NCI-H69 (cell line): ENCODE measurements at places on chromosomes 1 and 21.

- no peak for DNase-seq
These were observed 4.4 kb upstream of the FMO2 start for GRCh38 chr1:171180670-171181069.

DNA sequence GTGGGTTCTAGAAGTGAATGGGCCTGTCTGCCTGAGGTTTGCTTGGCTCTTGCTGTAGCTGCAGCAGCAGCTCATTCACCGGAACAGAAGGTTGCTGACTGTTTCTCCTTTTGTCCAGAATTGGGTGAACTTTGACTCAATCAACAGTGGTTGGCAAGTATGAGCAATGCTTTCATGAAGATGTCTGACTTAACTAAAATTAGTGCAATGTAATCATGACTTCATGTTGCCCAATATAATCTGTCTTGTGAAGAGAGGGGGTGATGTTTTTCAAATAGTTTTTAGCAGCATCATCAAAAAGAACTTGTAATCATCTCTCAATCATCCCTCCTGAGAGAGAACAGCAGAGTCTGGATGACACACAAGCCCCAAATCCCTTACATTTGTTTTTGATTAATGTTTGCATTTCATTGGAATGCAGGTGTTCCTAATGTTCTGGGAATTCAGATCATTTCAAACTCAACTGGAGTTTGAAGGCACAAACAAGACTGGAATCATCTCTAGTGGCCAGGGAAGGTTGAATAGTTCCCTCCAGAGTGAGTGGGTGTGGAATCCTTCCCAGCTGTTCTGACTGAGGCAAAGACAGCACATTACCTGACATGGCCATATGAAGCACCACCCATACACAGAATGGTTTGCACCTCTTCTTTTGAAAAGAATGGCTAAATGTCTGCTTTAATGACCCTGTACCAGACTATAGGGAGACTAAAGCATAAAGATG, 82.9 kb downstream of the HLX start:
- no peak for DNase-seq

DNA sequence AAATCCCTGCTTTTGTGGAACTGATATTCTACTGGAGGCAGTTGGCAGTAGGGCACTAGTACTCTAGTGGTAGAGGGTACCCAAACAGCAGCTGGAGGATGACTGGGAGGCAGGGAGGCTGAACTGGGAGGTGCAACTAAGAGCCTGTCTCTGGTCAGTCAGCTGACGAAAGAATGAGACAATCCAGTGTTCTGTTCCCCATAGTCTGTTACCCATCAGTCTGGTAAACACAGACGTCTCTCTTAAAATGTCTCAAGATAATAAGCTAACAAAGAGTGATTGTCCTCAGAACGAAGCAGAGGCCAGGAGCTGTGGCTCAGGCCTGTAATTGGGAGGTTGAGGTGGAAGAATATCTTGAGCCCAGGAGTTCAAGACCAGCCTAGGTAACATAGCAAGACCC, 30.4 kb downstream of the TFAP2E start:
- no peak for DNase-seq

GRCh38 chr1:29352719-29353420, 116.5 kb downstream of the PTPRU start:
- DNase-seq = no peak

DNA sequence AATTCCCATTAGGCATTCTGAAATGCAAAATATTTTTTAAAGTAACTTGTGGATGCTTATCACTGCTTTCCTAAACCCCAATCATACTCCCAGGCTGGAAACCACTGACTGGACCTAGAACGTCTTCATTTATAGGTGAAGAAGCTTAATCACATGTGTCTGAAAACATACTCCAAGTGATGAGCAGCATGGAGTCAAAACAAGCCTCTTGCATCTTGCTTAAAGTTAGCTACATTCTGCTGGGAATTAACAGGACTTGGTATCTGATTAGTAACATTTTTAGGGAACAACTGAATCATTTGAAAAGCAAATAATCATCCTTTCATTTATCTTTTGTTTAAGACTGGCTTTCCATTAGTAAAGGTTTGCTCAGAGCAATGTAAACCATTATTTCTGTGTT, 105.7 kb downstream of the AK5 start:
- DNase-seq = peak; percentile 33

- peak; percentile 13 for DNase-seq
These were observed 18.9 kb downstream of the CAPN2 start for GRCh38 chr1:223731133-223731770.

DNA sequence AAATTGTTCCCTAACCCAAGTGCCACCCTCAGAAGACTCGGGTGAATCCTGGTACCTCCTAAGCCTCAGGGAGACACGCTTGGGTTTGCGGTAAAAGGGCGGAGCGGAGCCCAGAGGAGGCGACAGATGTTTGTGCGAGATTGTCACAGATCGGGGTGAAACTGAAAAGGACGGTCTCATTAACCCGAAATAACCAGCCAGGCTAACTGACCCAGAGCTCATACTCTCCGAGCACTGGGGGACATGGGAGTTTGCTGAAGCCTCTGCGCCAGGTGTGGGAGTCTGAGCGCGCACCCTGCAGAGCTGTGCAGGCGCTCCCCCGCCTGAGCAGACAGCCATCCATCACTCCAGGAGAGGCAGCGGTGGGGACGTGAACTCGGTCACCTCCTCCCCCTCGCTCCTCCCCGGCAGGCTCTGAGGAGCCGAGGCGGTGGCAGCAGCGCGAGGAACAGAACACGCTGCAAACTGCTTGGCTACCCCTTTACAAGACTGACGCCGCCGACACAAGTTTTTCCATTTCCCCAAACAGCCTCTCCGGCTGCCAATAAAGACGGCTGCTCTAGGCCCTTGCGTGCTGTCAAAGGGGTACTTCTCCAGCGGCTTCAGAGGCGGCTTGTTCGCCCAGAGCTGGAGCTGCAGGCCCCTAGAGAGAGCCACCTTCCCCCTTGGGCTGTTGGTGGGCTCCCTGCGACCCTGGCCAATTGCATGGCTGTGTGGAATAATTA, 43.5 kb downstream of the RRAGC start:
- peak; percentile 70 for DNase-seq

- peak; percentile 13 for DNase-seq
These were observed 317.1 kb downstream of the DPYD start for GRCh38 chr1:97603776-97604175.

- no peak for DNase-seq
These were observed 35.4 kb upstream of the LRRC8B start for GRCh38 chr1:89489047-89489729.

- DNase-seq = peak; percentile 81
These were observed 51.7 kb downstream of the ABCA4 start for GRCh38 chr1:94068999-94069918.

GRCh38 chr1:8666389-8667167, 150.9 kb downstream of the RERE start:
- peak; percentile 75 for DNase-seq

GRCh38 chr1:170664828-170665612, 1.1 kb downstream of the PRRX1 start:
- peak; percentile 30 for DNase-seq

- peak; percentile 68 for DNase-seq
These were observed 31.5 kb downstream of the CHD5 start for GRCh38 chr1:6148497-6149241.

GRCh38 chr1:220044678-220045355, 1.5 kb downstream of the EPRS1 start:
- DNase-seq = no peak

DNA sequence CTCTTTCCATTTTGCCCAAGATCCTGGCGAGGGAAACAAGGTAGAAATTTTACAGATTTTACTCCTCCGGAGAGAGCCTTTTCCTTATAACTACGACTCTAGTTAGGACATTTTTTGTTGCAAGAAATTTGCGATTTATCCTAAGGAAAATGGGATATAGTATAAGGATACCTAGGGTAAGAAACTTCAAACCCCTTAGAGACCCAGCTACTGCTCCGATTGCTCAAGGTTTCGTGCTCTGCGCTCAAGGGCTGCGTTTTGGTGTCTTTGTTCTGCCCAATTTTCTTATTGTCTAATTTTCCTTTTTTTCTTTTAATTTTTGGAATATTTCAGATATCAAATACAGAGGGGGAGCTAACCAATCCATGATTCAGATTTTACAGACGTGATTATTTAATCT, 1.5 kb downstream of the TTC3 start:
- peak; percentile 64 for DNase-seq

- DNase-seq = no peak
These were observed 20.5 kb upstream of the LPAR3 start for GRCh38 chr1:84913555-84913892.

GRCh38 chr1:218473522-218473921, 128.4 kb downstream of the TGFB2 start:
- peak; percentile 56 for DNase-seq

- peak; percentile 37 for DNase-seq
These were observed 2.5 kb downstream of the KIF21B start for GRCh38 chr1:201020721-201021629.

GRCh38 chr1:116569776-116570357, 959 bp downstream of the CD58 start:
- peak; percentile 66 for DNase-seq

DNA sequence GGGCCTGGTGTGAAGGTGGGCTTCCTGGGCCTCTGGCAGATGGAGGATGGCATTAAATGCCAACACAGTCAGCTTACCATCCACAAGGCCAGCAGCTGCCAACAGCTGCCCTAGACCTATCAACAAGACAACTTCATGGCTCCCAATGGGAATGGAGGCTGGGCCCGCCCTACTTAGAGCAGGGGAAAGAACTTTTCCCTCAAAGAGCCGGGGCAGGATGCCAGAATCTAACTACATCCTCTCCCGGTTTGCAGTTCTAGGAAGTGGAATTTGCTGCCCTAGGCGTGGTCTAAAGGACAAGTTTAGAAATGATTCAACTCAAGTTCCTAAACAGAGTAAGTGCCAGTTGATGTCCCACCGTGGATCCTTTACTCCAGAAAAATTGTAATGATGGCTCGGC, 13.1 kb downstream of the ICMT start:
- no peak for DNase-seq

GRCh38 chr1:89298461-89298860, 25.8 kb upstream of the GBP5 start:
- DNase-seq = no peak

DNA sequence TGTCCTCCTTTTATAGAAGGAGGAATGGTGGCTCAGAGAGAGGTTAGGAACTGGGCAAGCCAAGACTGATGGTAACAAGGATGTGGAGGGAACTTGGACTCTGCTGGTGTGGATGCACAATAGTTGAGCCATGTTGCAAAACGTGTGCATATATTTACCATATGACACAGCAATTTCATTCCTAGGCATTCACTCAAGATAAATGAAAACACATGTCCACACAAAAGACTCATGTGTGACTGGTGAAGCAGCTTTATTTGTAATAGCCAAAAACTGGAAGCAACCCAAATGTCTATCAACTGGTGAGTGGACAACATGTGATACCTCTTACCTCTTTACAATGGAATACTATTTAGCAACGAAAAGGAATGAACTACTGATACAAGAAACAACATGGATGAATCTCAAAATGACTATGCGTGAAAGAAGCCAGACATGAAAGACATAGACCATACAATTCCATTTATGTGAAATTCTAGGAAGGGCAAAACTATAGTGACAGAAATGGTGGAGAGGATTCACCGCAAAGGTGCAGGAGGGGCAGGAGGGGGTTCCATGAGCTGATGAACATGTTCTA, 36.2 kb downstream of the CAMK2N1 start:
- no peak for DNase-seq

DNA sequence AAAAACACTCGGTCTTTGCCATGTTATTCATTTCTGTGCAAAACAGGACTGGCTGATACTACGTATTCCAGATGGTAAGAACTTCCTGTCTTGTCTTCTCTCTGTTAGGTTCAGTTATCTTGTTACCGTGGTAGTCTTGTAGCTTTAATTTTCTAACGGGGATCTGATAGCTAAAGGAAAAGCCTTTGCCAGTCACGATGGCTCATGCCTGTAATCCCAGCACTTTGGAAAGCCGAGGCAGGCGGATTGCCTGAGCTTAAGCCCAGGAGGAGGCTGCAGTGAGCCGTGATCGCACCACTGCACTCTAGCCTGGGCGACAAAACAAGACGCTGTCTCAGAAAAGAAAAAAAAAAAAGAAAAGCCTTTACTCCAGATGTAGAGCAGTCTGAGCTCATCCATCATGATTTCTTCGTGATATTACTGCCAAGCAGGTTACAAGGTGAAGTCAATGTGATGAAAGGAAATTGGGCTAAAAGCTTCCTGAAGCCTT, 11.1 kb upstream of the MSTO1 start:
- peak; percentile 51 for DNase-seq

GRCh38 chr1:160622501-160623226, 24.2 kb downstream of the SLAMF1 start:
- no peak for DNase-seq

- DNase-seq = peak; percentile 7
These were observed 237.6 kb downstream of the NTNG1 start for GRCh38 chr1:107378426-107378825.

DNA sequence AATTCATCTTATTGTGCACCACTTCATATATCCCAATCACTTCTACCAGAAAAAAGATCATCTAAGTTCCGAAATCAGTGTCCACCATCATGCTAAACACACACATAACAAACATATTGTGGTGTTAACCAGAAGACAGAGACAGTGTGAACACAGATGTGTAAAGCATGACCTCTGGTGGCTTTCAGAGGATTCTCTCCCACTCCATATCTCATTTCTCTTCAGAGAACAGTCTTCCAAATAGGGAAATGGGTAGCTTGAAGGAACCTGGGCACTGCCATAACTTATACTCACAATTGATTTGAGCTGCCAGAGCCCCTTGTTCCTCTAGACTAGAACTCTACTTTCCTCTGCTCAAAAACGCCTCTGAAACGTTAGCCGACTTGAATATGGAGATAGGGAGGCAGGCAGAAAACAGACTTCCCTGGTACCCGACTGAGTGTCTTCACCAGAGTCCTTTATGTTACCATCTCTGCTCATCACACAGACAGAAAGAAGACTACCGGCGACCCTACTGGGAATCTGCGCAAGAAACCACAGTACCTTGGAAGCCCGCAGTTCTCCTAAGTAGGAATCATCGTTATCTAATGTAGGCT, 1.8 kb upstream of the ELAPOR1 start:
- peak; percentile 39 for DNase-seq

DNA sequence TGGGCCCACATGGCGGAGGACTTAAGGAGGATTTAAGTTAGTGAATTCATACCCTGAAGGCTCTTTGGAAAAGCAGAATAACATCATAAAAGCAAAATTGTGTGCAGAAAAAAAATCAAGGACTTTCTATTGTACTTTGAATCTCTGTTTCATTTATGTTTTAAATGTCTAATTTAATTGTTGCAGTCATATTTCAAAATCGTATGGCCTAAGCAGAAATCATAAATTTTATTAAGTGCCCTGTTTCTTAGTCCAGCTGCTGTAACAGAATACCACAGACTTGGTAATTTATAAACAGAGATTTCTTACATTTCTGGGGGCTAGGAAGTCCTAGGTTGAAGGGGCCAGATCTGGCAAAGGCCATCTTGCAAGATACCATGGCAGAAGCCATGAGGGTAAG, 555.6 kb downstream of the LTN1 start:
- no peak for DNase-seq
